Dermis microvascular lymphatic vessel endothelial cell (primary cell): ENCODE measurements at places on chromosomes 4 and X. TPM values are rescaled to one million over a fixed set of nuclear protein-coding genes. Genes with fewer than 3 reads are reported as not detected.

The ARMCX2 gene
- total RNA-seq: 29.7 and 51.2 TPM in 2 replicates

The C4orf50 gene
- total RNA-seq: under 0.01 TPM in 2 replicates

The CHIC2 gene
- 54.6 and 56.5 TPM in 2 replicates for total RNA-seq

The TMEM271 gene
- total RNA-seq: not detected in 2 replicates

The GRIPAP1 gene
- 10.9 and 15.7 TPM in 2 replicates for total RNA-seq
